Osteocyte (in vitro differentiated cells): ENCODE measurements at places on chromosomes 4 and X. TPM values are rescaled to one million over a fixed set of nuclear protein-coding genes. Genes with fewer than 3 reads are reported as not detected.

DNA sequence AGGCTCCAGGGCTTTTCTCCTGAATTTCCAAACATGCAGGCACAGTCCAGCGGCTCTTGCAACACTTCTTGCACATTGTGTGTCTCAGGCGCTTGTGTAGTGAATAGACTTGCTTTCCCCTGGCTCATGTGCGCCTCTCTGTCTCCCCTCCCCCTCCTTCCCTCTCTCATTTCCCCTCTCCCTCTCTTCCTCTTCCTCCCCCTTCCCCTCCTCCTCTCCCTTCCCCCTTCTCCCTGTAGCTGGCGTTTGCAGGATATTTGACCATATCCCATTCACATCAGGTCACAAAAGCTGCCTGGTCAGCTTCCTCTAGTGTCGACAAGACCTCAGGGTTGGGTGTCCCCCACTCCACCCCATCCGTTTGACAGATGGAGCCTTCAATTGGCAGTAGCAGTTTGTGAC lies 2.4 kb downstream of the CHST7 start:
- peaks cover 27% of the 10 kb centered on the region for H3K4me1 ChIP-seq
- H3K27ac ChIP-seq: peak overlapping the region; percentile 25
- no peaks in the 10 kb centered on the region for H3K27me3 ChIP-seq
- H3K4me3 ChIP-seq: peak overlapping the region; percentile 80
- no peaks in the 10 kb centered on the region for H3K36me3 ChIP-seq

DNA sequence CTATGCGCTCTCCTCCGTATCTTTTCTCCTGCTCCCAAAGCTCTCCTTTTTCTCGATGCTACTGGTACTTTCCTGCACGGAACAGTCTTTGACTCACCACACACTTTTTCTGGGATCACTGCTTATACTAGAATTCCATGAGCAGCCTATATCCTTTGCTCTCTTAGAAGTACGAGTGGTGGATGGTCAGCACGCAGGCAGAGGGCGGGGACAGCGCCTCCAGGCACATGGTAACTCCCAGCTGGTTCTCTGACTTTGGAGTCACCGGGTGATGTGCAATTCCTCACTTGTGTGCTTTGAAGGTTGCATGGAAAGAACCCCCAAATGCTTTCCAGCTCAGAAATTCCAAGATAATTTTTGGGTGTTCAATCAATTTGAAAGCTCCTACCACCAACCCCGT lies 56.0 kb downstream of the STX18 start:
- H3K36me3 ChIP-seq: no peaks in the 10 kb centered on the region
- H3K4me3 ChIP-seq: no peak overlapping the region
- H3K27me3 ChIP-seq: no peaks in the 10 kb centered on the region

DNA sequence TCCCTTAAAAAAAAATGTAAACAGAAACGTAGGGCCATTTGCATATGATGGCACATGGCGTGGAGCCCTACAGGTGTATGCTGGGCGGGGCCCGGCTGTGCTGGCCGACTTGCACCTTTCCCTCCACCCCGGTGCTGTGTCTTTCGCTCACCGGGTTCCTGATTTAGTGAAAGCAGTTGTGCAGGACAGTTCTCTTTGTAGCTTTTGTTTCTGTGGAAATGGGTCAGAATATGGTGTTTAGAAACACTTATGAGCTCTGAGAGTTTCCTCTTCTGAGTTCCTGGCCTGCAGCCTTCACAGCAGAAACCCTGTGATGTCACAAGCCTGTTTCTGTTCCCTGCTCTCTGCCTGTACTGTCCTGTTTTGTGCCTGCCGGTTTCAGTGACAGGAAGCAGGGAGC lies 22.5 kb upstream of the MSANTD1 start:
- no peaks in the 10 kb centered on the region for H3K4me1 ChIP-seq
- no peaks in the 10 kb centered on the region for H3K27me3 ChIP-seq
- no peak overlapping the region for H3K27ac ChIP-seq
- no peak overlapping the region for H3K4me3 ChIP-seq
- no peak for DNase-seq
- peaks cover 46% of the 10 kb centered on the region for H3K36me3 ChIP-seq

Gene SSX1
- not detected in 2 replicates for total RNA-seq

- H3K36me3 ChIP-seq: no peaks in the 10 kb centered on the region
- H3K27me3 ChIP-seq: no peaks in the 10 kb centered on the region
- no peak overlapping the region for H3K27ac ChIP-seq
- DNase-seq: no peak
- no peaks in the 10 kb centered on the region for H3K4me1 ChIP-seq
Measured at GRCh38 chr4:33989820-33990443, 2254.4 kb downstream of the ARAP2 start.

- peak overlapping the region; percentile 89 for H3K27ac ChIP-seq
- no peaks in the 10 kb centered on the region for H3K36me3 ChIP-seq
- peaks cover 44% of the 10 kb centered on the region for H3K4me1 ChIP-seq
- no peaks in the 10 kb centered on the region for H3K27me3 ChIP-seq
Measured at GRCh38 chr4:151324124-151324751, 1.2 kb downstream of the SH3D19 start.

DNA sequence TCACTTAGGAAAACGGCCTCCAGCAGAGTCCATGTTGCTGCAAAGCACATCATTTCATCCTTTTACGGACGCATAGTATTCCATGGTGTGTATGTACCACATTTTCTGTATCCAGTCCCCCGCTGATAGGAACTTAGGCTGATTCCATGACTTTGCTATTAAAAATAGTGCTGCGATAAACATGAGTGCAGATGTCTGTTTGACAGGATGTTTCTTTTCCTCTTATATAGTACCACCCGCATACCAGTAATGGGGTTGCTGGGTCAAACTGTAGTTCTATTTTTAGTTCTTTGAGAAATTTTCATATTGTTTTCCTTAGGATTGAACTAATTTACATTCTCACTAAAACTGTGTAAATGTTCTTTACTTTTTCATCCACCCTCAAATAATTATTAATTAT lies 50.5 kb downstream of the VEGFC start:
- no peaks in the 10 kb centered on the region for H3K27me3 ChIP-seq
- no peaks in the 10 kb centered on the region for H3K36me3 ChIP-seq
- peak overlapping the region; percentile 28 for H3K4me3 ChIP-seq
- H3K4me1 ChIP-seq: peaks cover 26% of the 10 kb centered on the region
- H3K27ac ChIP-seq: peak overlapping the region; percentile 79

Gene CPE
- total RNA-seq: 190 and 195 TPM in 2 replicates

Gene DMRTC1B
- total RNA-seq: not detected in 2 replicates

GRCh38 chr4:113434247-113434587 lies 327.3 kb downstream of the CAMK2D start:
- DNase-seq: no peak
- H3K4me1 ChIP-seq: peaks cover 37% of the 10 kb centered on the region
- no peaks in the 10 kb centered on the region for H3K27me3 ChIP-seq
- peak overlapping the region; percentile 84 for H3K27ac ChIP-seq
- no peaks in the 10 kb centered on the region for H3K36me3 ChIP-seq
- no peak overlapping the region for H3K4me3 ChIP-seq
